Memory B cell (primary cell): ENCODE measurements at places on chromosomes 16 and 17.

DNA sequence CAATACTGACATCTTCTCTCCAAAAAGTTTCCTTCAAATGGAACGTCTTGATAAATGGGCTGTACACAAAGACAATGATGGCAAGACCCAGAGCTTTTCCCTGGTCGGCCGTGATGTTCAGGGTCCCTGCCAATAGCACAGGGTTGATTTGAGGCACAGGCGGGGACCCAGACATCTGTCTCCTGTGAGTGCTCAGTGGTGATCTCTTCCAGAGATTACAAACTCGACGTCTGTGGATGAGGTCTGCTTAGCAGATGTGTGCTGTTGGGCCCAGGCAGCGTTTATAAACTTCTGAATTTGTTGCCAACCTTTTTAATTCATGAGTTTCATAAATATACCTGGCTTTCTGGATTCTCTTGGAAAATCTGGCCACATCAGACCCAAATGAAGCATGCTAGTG lies 14.9 kb downstream of the CPPED1 start:
- no peak for DNase-seq

- peak; percentile 44 for DNase-seq
Measured at GRCh38 chr17:34542700-34543336, 36.6 kb upstream of the TMEM132E start.

- no peak for DNase-seq
Measured at GRCh38 chr16:49085686-49086085, 196.0 kb downstream of the CBLN1 start.

- DNase-seq, result no peak
Measured at GRCh38 chr16:50765260-50765659, 23.4 kb downstream of the CYLD start.

- DNase-seq, result no peak
Measured at GRCh38 chr17:8649157-8650118, 18.9 kb upstream of the MYH10 start.

- peak; percentile 39 for DNase-seq
Measured at GRCh38 chr17:50865060-50865867, 890 bp downstream of the TOB1 start.

DNA sequence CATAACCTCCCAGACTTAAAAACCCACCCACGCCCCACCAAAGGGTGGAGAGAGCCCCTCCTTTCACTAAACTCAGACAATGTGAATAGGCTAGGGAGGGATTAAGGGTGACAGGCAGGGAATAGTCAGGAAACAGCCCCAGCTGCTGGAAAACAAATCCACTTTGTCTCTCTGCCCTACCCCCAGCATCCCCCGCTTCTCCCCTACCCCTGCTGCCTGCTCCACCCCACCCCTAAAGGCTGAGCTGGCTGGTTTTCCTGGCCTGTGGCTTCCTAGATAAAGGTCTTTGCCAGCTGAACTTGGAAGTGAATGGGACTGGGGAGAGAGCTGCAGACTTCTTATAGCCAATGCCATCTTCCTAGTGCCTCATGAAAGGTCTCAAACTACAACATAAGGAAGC lies 15.0 kb downstream of the CAVIN1 start:
- no peak for DNase-seq

DNA sequence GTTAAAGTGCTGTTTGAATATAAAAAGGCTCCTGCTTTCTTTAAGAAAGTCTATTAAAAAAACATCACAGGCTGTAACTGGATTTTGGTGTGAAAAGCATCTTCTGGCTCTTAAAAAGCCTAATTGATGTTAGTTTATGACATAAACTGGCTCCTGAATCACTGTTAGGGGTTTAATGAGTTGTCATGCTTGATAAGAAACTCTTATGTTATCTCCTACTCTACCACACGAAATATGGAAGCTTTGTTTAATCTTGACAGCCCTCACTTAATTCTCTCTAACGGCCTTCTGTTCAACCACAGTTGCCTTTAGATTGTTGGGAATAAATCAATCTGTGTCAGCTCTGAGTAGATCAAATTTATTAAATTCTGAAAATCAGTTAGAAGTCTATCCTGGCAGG lies 51.5 kb downstream of the CPPED1 start:
- DNase-seq, result no peak

DNA sequence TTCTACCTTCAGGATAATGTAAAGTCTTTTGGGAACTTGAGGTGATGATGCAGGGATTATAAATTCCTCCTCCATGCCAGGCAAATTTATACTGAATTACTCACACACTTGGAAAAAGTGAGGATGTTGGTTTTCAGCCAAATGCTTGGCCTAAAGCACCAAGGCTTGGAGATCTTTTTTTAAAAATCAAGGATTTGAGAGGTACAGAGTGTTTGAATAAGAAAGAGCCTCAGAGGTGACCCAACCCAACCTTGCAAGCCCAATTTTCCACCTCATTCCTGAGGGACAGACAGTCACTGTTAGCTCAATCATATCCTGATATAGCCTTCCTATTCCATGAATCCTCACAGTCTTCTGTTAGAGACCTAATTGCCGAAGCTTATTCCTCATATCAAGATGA lies 14.0 kb downstream of the GRIN2A start:
- DNase-seq, result no peak

GRCh38 chr17:56987283-56987834 lies 9.4 kb downstream of the SCPEP1 start:
- no peak for DNase-seq

GRCh38 chr17:10657879-10658278 lies 770 bp upstream of the MYH3 start:
- DNase-seq, result no peak

- DNase-seq, result peak; percentile 46
Measured at GRCh38 chr16:88854306-88855111, 2.2 kb downstream of the GALNS start.

- no peak for DNase-seq
Measured at GRCh38 chr16:12971241-12971640, 69.8 kb downstream of the SHISA9 start.

- DNase-seq, result no peak
Measured at GRCh38 chr16:85324488-85324887, 212.2 kb upstream of the CIBAR2 start.

- DNase-seq, result no peak
Measured at GRCh38 chr17:68740555-68741447, 139.6 kb upstream of the FAM20A start.

- no peak for DNase-seq
Measured at GRCh38 chr17:2994441-2994840, 69.0 kb downstream of the OR1D5 start.

DNA sequence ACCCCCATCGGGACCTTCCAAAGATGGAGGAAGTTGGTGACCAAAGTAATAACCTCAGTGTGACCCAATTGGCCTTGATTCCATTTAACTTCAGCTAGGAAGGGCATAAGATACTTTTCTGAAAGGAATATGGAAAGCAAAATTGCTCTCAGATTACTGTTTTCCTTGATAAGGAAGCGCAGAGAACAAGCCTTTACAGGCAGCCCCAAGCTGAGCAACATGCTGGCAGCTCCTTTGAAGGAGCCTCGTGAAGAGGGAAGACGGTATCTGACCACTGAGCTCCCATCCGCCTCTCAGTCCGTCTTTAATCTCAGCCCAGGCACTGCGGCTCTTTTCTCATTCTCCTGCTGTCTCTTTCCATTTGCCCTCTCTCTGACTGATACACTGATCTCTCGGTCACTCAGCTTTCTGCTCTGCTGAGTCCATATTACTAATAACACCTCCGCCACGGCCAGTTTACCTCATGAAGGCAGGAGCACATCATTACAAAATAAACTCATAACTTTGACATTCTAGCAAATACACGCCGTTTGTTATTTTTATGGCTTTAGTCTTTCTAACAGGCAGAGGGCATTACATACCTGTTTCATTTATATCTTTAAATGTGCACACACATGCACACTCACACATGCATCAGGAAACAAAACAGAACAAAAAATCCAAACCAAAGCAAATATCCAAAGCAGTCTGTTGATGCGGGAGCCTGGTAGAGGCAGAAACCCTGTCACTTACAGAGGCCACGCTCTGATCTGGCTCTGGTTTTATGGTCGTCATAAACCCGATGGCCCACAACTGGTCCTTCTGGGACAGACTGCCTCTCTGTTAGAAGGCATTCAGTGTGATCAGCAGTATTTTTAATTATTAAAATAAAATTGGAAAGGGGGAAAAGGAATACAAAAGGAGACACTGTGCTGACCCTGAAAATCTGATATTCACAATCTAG lies 183.2 kb downstream of the AATF start:
- DNase-seq, result no peak

- no peak for DNase-seq
Measured at GRCh38 chr16:21056396-21056795, 94.2 kb downstream of the DNAH3 start.

- DNase-seq, result no peak
Measured at GRCh38 chr16:52680993-52681392, 134.1 kb upstream of the TOX3 start.
